A375 (cell line): ENCODE measurements at places on chromosomes 6 and 20. TPM values are rescaled to one million over a fixed set of nuclear protein-coding genes. Genes with fewer than 3 reads are reported as not detected.

The GSS gene
- total RNA-seq: 137 and 143 TPM in 2 replicates

The DEFB113 gene
- total RNA-seq: not detected in 2 replicates

The OR2H1 gene
- not detected in 2 replicates for total RNA-seq

The MUCL3 gene
- not detected in 2 replicates for total RNA-seq

The SLC25A27 gene
- total RNA-seq: 10.6 and 15.2 TPM in 2 replicates

The XRN2 gene
- 82.7 and 102 TPM in 2 replicates for total RNA-seq

The FABP7 gene
- 8.4 and 10.9 TPM in 2 replicates for total RNA-seq

The ENPP4 gene
- total RNA-seq: 0.93 and 1.0 TPM in 2 replicates

The GSTA2 gene
- total RNA-seq: not detected in 2 replicates

The HELZ2 gene
- total RNA-seq: 20.0 and 25.8 TPM in 2 replicates

The PTPRT gene
- not detected in 2 replicates for total RNA-seq

The FAM83C gene
- total RNA-seq: 0.11 TPM in 1 of 2 replicates, not detected in the other

The TRIM10 gene
- not detected in 2 replicates for total RNA-seq

The SIGLEC1 gene
- not detected in 2 replicates for total RNA-seq

The RPS18 gene
- total RNA-seq: 5,548 and 5,916 TPM in 2 replicates

The PRIM2 gene
- 15.2 and 21.8 TPM in 2 replicates for total RNA-seq
